ENCODE measurements at places on chromosomes 5 and 9.

DNA sequence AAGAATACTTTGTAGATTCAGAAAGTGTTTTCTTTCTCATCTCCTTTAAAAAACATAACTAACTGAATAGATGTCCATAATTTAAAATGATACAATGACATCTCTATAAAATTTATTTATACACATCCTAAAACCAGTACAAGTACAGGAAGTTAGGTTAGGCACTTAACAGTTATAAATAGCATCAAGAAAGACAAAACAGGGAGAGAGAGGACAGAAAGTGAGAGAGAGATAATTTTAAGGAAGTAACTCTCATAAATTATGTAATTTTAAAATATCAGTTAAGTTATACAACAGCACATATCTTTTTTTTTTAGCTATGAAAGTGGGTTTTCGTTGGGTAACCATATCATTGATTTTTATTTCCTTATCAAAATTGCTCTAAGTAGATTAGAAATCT lies 1068.6 kb downstream of the TAF11L14 start:
- no peak for DNase-seq

GRCh38 chr5:133381571-133382365 lies 230.6 kb downstream of the FSTL4 start:
- no peak for DNase-seq

GRCh38 chr9:112445196-112445595 lies 41.4 kb upstream of the KIAA1958 start:
- DNase-seq, result no peak

GRCh38 chr9:87910821-87911220 lies 6.9 kb upstream of the SPATA31C1 start:
- DNase-seq, result no peak

DNA sequence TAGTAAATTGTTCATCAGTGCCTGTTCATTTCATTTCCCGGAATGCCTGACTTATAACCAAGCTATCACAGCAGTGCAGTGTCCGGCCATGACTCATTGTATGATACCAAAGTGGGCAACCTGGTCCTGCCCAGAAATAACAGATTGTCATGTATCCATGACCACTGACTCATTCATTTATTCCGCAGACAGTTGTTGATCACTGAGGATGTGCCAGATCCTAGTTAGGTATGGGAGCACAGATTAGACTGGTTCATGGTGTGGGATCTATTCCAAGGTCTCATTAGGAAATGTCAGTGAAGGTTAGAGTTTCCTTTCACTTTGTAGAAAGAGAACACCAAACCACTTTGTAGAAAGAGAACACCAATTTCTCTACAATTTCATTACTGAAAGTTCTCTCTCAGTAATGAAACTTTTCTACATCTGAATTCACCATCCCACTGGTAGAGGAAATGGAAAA lies 8.7 kb downstream of the NREP start:
- DNase-seq, result no peak

DNA sequence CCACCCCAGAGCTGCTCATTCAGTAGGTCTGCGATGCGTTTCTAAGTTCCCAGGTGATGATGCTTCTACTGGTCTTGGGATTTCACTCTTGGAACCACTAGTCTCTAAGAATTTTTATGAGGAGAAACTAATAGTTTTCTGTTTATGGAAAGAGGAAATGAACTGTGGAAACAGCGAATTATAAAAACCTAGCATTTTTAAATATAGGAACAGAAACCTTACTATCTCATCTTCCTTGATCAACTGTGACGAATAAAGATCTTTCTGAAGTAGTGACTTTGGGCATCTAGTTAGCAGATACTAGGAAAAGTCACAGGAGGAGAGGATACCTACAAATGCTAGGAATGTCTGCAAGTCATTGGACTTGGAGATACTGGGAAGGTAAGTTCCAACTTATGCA lies 376.8 kb upstream of the RFX3 start:
- no peak for DNase-seq

- no peak for DNase-seq
Measured at GRCh38 chr5:7181841-7182240, 214.1 kb upstream of the ADCY2 start.

DNA sequence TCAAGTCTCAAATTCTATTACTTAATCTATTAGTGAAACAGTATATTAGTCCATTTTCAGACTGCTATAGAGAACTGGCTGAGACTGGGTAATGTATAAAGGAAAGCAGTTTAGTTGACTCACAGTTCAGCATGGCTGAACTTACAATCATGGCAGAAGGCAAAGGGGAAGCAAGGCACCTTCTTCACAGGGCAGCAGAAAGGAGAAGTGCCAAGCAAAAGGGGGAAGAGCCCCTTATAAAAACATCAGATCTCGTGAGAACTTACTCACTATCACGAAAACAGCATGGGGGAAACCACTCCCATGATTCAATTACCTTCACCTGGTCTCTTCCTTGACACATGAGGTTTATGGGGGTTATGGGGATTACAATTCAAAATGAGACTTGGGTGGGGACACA lies 67.9 kb upstream of the CHSY3 start:
- no peak for DNase-seq

DNA sequence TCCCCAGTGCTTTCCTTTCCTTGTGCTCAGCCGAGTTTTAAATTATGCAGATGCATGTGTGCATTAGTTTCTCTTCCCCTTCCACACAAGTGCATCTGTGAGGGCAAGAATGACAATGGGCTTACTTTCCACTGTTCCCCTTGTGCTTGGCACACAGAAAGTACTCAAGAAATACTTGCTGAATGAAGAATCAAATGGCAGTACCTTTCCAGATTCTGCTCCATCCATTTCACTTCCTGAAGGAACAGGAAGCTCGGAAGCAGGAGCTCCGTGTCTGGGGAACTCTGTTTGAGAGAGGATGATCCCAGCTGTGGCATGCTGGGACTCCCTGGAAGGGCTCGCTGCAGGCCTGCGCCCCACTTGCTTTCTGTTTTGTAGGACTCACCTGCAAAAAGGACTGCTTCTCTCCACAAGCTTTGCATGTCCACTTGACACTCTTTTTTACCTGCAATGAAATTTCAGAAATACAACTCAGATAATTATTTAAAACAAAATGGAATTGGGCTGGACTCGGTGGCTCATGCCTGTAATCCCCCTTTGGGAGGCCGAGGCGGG lies 5.5 kb downstream of the MRNIP start:
- DNase-seq, result no peak

GRCh38 chr9:95171001-95171400 lies 146.5 kb downstream of the FANCC start:
- DNase-seq, result no peak

GRCh38 chr9:111866976-111867375 lies 29.6 kb upstream of the UGCG start:
- no peak for DNase-seq

DNA sequence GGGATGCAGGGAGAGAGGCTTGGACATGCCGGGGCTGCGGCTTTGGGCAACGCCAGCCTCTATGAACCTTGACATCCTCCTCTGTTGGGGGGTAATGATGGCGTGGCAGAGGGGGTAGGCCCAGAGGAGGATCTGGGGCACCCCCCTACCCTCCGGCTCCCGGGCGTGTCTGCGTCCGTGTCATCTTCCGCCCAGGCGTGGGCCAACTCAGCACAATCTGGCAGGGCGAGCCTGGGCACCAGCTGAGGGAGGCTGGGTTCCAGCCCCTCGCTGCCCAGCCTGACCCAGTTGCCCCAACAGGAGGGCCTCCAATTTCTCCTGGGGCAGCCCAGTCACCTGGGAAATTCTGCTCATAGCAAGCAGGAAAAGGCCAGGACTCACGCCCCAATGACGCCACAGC lies 62.9 kb upstream of the IL17B start:
- DNase-seq, result no peak

DNA sequence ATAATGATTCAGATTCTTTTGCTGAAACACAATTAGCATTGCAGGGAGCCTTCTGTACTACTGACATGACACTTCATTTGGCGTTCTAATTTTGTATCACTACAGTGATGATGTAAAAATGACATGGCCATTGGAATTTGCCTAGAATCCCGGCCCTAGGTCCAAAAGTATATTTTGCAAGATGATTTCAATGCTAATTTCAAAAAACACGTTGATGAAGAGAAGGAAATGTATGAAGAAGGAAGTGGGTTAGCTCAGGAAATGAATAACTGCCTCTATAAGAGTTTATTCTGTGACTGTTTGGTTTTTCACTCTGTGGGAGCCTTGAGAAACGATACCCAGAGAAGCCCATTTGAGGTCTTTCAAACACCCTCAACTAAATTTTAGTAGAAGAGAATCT lies 59.3 kb downstream of the OSTF1 start:
- no peak for DNase-seq

GRCh38 chr5:20536341-20536740 lies 548.3 kb upstream of the CDH18 start:
- no peak for DNase-seq

- no peak for DNase-seq
Measured at GRCh38 chr9:124780060-124780756, 3.3 kb downstream of the OLFML2A start.

GRCh38 chr5:35345222-35345621 lies 114.9 kb upstream of the PRLR start:
- DNase-seq, result no peak

DNA sequence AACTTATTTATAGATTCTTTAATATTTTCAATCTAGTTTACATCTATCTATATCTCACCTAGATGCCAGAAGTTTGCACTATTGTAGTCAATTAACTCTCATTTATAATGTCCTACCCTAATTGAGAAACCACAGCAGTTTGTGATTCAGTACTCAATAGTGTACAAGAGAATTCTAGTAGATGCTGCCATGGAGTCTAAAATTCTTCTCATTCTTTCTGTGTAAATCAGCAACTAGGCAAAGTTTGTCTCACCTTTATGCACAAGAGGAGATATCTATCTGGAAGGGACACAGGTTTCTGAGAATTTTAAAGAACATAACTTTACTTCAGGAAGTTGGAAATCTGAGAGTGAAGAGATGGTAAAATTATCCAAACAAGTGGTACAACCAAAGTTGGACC lies 173.0 kb upstream of the FBXL7 start:
- DNase-seq, result no peak

GRCh38 chr9:96163712-96164111 lies 138.3 kb downstream of the HSD17B3 start:
- no peak for DNase-seq

DNA sequence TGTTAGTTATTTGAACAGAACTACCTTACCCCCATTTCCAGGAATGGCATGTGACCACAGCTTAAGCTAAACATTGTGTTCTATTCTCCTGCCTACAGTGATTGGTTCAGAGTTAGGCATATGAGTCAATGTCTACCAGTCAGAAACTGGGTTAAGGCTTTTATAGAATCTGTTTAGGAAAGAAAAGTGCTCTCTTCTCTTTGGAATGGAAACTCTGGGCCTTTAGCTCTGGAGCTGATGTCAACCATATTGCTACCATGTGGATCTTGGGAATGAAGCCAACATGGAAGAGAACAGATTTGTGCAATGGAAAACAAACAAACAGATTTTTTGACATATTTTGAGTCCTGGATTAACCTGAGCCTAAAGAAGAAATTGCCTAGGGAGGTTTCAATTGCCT lies 488.9 kb upstream of the TNC start:
- DNase-seq, result no peak

GRCh38 chr5:99169309-99169708 lies 240.5 kb upstream of the CHD1 start:
- DNase-seq, result no peak

DNA sequence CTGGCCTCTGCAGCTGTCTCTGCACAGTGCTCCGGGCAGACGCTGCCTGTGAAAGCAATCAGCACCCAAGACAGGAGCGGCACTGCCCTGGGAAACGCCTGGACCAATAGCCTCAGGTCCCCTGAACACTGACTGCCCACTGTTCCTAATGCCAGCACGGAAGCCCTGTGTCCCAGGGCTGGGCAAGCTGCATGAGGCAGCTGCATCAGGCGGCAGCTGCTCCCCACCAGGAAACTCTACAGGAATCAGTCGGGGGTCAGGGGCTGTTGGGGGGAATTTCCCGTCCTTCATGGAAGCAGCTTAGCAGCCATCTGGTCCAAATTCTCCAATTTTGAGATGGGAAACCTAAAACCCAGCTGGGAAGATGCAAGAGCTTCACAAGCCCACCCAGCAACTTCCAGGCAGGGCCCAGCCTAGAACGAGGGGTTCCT lies 118.6 kb downstream of the VAV2 start:
- no peak for DNase-seq

DNA sequence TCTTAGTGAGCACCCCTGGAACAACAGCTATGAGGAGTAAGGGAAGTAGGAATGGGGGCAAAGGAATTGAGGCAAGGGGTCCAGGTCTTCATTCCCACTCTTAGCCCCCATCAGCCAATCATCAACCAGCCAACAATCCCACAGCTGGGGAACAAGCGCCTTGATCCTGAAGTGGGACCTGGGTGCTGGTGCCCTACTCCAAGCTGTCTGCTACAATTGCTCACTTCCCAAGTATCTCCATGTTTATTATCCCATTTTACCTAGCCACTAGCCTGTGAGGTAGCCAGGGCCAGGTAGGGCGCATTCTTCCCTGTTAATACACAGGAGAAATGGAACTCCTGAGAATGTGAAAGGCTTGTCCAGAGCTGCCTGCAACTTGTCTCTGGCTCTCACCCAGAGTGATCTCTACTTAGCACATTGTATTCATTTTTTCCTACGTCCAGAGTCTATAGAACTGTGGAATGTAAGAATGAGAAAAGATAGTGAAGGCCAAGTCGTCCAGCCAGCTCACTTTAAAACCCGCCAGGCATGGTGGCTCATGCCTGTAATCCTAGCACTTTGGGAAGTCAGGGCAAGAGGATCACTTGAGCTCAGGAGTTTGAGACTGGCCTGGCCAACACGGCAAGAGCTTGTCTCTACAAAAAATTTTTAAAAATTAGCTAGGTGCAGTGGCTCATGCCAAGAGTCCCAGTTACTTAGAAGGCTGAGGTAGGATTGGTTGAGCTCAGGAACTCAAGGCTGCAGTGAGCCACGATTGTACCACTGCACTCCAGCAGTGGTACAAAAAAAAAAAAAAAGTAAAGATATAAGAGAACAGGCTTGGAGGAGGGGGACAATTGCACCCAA lies 6.2 kb upstream of the DNAJC18 start:
- DNase-seq, result no peak

GRCh38 chr5:19891658-19892057 lies 96.3 kb downstream of the CDH18 start:
- no peak for DNase-seq
